ENCODE measurements at places on chromosomes 2 and 18. TPM values are rescaled to one million over a fixed set of nuclear protein-coding genes. Genes with fewer than 3 reads are reported as not detected.
A peak's percentile ranks its signal among the peaks of the same experiment; 100 is the strongest.

- DNase-seq: no peak
These were observed 52.1 kb downstream of the EEF1B2 start for GRCh38 chr2:206211657-206212255.

DNA sequence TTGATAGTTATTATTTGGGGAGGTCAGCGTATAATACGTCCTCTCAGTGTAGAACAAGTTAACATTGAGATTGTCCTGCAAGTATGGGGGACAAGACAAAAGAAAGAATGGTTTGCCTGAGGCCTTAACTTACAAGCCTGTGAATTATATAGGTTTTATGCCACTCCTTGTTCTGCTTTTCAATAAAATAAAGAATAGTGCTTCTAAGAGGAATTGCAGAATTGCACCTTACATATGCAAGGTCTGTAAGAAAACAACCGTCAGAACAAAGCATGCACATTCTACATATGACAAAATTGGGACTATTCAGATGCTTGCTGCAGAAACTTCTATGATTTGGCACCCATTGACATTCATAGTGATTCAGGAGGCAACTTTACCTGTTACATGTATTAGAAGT, 785.0 kb downstream of the NR4A2 start:
- no peak for DNase-seq

- DNase-seq: peak; percentile 36
These were observed 530 bp downstream of the GALNT1 start for GRCh38 chr18:35581898-35582641.

- no peak for DNase-seq
These were observed 599.2 kb downstream of the NR4A2 start for GRCh38 chr2:155733091-155733853.

DNA sequence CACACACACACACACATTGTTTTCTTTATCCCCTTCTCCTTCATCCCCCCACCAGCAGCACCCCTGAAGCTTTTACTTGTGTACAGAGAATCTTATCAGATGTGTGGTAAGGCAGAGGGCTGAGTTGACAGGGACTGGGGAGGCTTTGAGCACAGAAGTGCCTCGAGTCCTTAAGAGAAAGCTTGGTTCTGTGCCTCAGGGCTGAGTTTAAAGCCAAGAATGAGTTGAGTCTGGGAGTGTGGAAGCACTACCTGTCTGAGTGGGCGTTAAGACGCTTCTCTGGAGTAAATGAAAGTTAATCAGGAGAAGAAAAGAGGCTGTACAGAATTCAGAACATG, 2.7 kb downstream of the ID2 start:
- no peak for DNase-seq

GRCh38 chr2:214203744-214204289, 207.0 kb upstream of the VWC2L start:
- DNase-seq: no peak

- no peak for DNase-seq
These were observed 141.6 kb upstream of the CYP1B1 start for GRCh38 chr2:38217401-38218188.

DNA sequence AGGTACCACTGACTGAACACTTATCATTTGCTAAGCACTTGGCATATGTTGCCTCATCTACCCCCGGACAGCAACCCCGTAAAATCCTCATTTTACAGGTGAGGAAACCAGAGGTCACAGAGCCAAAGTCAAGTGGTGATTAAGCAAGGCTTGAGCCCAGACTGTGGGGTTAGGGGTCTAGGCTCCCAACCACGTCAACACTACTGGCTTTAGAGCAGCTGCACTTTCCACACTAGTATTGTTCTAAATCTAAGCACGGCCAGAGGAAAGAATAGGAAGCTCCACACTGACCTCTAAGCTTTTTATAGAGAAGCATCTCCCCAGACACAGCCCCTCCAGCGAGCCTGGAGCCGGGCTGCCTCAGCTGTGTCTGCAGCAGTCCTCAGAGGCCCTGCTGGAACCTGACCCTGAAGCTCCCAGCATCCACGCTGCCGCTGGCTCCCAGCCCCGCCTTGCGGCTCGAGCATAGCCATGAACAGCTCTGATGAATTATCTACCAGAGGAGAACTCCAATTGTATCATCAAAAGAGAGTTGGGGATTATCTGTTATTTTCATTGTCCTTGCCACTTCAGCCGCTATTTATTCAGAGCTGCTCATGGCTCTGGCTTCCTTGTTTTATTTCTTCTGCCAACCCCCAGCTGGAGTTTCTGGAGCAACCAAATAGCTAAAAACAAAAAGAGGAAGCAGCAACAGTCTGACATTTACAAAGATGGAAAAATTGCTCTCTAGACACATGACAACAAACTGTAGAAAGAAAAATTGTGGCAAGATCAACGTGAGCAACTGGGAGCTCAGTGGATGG, 62.2 kb upstream of the RTN4 start:
- peak; percentile 93 for DNase-seq

DNA sequence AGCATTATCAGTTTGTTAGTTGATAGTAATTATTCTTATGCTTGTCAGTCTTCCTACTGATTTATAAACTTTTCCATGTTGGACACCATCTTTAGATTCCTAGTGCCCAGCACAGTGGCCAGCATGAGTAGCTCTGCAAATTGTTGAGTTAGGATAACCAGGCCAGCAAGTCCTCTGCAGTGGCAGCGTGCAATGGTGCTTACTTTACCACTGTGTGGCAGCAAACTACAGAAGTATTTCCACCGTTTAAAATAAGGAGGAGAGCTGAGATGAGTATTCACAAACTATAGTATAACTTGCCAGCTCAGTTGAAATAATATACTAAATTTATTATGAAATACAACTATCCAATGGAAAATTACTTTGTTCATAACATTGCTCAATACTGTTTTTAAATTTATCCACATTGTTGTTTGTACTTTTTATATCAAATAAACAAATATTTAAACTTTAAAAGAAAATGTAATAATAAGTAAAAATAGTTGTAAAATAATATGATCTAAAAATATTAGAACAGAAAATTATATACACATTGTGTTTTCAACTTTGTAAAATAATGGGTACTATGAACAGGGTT, 9.3 kb upstream of the THADA start:
- no peak for DNase-seq

- DNase-seq: no peak
These were observed 5.2 kb upstream of the DNAJB2 start for GRCh38 chr2:219273937-219274336.

DNA sequence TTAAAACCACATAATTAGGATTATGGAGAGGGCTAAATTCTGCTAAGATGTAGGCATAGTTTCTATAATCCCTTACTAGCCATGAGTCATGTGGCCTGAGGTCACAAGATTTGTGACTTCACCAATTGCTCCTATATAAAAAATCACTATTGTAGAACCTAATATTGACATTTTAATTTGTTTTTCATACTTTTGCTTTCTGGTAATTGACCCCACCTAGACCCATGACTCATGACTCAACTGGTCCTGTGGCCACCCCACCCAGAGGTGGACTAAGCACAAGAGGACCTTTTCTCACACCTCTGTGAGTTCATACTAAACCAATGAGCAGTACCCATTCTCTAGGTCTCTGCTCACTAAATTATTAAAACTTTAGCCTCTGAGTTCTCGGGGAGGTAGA, 1567.5 kb upstream of the LRRTM1 start:
- no peak for DNase-seq

DNA sequence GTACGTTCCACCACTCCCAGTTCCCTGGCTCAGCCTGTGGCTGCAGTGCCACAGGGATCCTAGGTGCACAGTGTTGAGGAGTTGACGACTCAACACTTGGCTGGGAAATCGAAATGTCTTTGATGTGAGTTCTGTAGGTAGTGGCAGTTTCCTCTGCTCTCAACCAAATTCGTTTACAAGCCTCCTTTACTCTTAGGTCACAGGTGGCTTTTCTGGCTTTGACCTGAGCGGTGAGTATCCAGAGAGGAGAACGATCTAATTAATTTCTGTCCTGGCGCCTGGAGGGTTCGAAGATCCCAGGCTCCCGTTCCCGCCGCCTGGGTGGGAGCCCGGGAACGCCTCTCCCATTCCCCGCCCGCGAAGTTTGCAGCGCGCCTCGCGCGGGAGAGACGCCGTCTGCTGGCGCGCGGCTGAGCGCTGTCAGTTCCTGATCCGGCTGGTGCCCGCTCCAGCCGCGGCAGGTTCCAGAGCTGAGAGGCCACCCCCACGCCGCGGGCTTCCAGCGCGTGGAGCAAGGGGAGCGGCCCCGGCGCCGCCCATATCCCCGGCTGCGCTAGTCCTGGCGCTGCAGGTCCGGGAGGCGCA, at the start of gene LAMA3:
TSS of gene LAMA3 (plus strand) at position 423 of the 585 bp plus-strand sequence. CDS start 231 bp downstream, outside the sequence.
- peak; percentile 56 for DNase-seq

DNA sequence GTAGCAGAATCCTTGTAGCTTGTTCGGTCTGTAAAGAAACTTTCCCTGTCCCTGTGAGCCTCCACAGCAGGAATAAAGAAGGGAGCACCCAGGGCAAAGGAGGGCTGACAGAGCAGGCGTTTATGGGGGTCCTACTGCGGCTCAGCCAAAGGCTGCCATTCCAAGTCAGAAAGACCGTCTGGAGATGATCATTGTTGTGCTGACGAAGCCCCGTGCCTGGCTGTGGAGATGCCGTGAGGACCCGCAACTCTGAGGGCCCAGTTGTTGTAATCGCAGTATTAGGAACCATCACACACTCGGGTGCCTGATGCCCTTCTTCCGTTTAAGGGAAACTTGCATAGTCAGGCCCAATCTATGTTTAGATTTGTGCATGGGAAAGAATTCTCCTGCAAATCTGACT, 16.9 kb upstream of the VWA3B start:
- no peak for DNase-seq

DNA sequence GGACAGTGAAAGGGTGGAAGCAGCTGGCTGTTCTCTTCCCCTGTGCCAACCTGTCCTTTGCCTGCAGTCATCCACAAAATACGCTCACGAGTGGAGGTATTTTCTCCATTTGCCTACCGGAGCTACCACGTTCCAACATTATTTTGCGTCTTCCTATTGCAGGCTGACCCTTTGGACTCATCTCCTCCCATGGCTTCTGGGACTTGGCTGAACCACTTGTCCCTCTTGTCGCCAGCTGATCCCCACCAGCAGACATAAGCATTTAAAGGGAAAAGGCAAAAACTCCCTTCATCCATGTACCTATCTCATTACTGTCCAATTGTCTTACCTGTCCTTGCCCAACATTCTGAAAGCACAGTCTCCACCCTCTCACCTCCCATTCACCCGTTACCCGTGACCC, 13.0 kb downstream of the C2orf74 start:
- DNase-seq: no peak

- no peak for DNase-seq
These were observed 99.0 kb upstream of the SATB2 start for GRCh38 chr2:199556527-199557285.

DNA sequence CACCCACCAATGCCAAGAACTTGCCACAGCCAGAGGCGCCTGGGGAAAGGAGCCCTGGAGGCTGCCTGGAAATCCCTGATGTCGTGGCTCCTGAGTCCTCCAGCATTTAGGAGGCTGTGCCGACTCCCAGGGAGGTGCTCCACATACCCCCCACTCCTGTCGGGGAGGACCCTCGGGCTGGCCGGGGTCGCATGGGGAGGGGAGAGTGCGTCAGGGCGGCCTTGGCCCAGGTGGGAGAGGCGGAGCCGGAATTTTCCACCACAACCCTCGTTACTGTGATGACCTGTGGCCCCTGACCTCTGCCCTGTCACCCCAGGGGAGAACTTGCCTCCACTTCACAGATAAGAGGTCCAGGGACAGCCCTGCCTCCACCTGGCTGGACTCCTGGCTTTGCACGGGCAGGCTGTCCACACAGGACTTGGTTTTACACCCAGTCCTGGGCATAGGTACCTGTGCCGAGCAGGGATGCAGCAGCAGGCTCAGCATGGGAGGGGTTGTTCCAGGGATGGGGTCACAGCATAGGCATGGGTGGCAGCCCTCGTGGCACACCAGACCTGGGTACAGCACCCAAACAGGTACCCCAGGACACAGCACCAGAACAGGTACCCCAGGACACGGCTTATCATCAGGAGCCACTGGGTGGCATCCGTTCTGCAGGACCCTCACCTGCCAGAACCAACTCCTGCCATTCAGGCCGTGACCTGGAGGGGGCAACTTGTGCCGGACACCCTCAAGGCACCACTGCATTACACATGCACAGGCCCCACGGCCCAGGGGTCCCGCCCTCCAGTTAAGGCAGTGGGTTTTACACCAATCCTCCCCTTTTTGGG, 12.3 kb upstream of the AGXT start:
- DNase-seq: no peak

DNA sequence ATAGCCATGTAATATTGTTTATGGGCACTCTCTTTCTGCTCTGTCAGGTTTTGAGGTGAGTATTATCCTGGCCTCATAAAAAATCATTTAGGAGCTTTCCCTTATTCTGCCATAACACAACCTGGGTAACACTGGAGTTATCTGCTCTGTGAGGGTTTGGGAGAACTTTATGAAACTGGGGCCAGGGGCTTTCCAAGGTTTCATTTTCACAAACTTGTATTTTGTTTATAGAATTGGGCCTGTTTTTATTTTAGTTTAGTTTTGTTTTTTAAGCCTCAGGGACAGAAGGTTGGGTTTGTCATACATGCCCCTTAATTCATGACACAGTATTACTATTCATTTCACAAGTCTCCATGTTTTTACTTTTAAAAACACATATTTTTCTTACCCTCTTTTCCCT, 83.5 kb downstream of the IRS1 start:
- no peak for DNase-seq

- no peak for DNase-seq
These were observed 23.8 kb upstream of the IMP4 start for GRCh38 chr2:130318906-130319305.

DNA sequence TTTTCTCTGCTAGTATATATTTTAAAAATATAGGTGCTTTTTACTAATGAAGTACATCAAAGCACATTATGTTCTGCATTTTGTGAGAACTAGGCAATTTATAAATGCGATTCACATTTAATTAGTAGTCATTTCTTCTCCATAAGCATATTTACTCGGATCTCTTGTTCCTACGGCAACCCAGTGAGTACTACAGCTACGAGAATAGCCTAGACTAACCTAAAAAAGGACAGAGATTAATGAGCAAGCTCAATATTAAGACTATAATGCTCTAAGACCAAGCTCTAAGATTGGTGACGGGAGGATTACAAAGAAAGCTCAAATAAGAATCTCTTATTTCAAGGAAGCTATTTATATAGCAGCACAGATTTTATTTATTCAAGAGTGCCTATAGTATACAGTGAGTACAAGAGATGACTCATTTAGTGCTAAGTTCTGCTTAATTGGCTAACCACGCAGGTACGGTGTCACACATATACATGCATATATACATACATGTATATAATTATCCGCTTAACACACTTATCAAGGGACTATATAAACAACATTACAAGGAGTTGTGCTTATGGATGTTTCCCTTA, 364.7 kb downstream of the GPD2 start:
- DNase-seq: no peak

DNA sequence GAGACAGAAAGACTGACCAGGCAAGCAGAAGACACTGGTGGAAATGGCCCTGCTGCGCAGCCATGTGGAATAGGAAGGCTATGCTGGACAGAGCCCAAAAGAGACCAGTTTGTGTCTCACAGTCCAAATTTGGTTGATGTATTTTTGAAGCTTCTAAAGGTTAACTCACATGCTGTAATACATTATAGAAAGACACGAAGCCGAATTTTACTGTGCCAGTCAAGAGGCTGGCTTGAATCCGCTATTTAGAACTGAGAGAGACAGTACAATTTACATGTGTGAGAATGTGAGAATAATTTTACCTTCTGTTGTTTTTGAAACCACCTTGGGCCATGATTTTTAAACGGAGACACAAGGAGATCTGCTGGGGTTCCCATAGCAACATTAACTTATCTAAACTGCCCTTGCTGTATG, 113.6 kb downstream of the METTL8 start:
- DNase-seq: no peak

Gene SERPINB11
- total RNA-seq: not detected

Gene SERPINB5
- not detected for total RNA-seq

Gene RIOK3
- total RNA-seq: 90.0 TPM

Gene RASGRP3
- 13.0 TPM for total RNA-seq

Gene SULT1C4
- total RNA-seq: 0.52 TPM

Gene KIF1A
- total RNA-seq: 1.2 TPM

Gene TDRD15
- not detected for total RNA-seq

Data from psoas muscle (tissue), 8 donors.